Heart left ventricle (tissue), 16 donors: ENCODE measurements at places on chromosomes 6 and 20. TPM values are rescaled to one million over a fixed set of nuclear protein-coding genes. Genes with fewer than 3 reads are reported as not detected.

The POU5F1 gene
- 0.76 TPM for total RNA-seq

DNA sequence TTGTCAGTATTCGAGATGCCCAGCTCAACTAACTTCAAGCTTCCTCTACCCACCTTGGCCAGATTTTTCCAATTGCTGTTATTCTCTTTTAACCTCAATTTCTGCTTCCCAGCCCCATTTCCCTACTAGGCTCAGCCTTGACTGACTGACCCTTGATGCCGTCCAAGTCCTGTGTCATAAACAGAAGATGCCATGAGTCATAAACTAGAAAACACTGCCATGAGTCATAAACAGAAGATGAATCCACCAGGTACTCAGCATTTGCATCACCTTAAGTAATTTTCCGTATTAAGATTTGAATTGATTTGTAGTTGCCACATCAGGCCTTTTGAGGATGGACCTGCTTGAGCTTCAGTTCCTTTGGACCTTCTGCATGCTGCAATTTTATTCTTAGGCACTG is 123.8 kb downstream of the FAM83B start:
- DNase-seq: no peak

- no peak for DNase-seq
Measured at GRCh38 chr6:53461041-53461656, 83.8 kb downstream of the GCLC start.

The NFATC2 gene
- 6.3 TPM for total RNA-seq

The APOBEC2 gene
- total RNA-seq: 154 TPM

DNA sequence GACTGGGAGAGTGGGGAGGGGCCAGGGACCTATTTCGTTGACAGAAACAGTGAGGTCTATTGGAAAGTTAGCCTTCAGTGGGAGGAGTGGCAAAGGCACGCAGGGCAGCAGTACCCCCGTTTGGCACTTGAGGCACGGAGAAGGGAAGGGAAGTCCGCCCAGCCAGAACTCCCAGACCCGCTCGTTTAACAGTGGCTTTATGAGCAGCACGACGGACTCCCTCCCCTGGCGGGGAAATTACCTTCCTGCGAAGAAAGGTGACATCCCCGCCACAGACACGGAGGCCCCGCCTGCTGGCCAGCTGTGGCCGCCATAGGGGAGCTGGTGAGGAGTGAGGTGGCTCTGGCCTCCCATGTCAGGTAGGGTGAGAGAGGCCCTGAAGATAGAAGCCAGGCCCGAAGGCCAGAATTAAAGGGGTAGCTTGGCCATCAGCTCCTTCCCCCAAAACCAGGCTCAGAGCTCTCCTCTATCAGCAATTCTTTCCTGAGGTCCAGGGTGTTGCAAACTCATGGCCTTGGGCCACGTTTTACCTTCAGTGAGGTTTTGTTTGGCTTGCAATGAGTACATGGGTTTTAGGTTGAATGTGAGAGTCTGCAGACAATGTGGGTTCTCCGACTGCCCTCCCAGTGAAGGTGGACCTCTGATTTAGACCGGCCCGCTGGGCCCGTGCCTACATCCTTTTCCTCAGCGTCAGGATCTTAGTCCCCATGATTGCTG is 123.7 kb downstream of the MRPL14 start:
- DNase-seq: no peak

The GPX5 gene
- not detected for total RNA-seq

The AVP gene
- total RNA-seq: not detected

GRCh38 chr6:3229566-3230178 is 2.2 kb upstream of the TUBB2B start:
- DNase-seq: no peak

- no peak for DNase-seq
Measured at GRCh38 chr6:21972516-21972915, 324.3 kb downstream of the PRL start.

GRCh38 chr6:21914121-21914973 is 320.8 kb downstream of the SOX4 start:
- peak; percentile 78 for DNase-seq

DNA sequence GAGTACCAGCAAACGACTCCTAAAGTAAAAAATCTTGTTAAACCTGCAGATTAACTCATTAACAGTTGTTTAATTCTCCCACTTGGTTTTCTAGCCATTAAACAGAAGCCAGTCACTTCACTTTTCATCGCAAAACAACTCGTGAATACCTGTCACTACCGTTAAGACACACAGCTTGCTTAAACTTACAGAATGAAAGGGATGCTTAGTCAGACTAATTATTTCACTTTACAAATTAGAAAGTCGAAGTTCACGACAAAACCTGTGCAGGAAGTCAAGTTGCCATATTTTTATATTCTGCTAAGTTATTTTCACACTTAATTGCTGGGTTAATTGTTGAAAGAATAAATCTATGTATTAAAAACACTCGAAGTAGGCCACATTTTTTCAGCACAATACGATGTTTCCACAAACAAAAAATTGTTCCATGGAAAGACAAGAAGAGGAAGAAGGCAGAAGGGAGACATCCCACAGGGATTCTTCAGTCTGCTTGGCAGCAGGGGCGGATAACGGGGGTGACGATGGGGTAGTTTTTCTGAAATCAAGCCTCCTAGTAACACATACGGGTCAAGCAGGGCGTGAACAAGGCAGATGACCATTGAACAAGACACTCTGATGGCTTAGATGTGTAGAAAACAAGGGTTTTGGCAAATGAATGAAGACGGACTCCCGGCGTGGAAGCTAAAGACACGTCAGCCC is 933 bp downstream of the SSR1 start:
- DNase-seq: no peak

DNA sequence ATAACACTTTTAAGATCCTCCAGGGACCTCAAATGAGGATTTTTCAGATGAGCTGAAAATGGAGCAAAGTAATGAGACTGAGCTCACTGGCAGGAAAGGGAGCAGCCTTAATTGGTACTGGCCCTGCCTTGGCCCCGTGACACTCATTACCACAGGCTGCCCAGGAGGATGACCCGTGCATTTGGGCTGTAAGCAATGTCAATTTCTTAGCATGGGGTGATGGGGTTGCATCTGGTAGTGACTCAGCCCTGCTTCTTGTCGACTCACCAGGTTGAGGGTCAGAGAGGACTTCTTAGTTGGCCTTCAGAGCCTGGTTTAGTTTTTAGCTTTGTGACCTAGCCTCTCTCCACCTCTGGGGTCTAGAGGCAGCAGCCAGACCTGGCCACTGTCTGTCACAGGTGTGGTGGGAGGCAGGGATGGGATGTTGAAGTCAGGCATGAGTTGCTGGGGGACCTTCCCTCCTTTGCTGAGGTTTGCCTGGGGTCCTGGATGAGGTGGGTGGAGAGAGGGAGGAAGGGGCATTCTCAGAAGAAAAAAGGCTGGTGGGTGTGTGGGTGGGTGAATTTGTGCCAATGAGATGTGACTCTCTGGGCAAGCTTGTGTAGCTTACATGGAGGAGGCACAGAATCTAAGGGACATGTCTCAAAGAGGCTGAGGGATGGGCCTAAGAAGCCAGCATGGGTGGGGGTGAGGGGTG is 25.9 kb upstream of the EPB41L1 start:
- DNase-seq: no peak

The TMEM14C gene
- total RNA-seq: 101 TPM

DNA sequence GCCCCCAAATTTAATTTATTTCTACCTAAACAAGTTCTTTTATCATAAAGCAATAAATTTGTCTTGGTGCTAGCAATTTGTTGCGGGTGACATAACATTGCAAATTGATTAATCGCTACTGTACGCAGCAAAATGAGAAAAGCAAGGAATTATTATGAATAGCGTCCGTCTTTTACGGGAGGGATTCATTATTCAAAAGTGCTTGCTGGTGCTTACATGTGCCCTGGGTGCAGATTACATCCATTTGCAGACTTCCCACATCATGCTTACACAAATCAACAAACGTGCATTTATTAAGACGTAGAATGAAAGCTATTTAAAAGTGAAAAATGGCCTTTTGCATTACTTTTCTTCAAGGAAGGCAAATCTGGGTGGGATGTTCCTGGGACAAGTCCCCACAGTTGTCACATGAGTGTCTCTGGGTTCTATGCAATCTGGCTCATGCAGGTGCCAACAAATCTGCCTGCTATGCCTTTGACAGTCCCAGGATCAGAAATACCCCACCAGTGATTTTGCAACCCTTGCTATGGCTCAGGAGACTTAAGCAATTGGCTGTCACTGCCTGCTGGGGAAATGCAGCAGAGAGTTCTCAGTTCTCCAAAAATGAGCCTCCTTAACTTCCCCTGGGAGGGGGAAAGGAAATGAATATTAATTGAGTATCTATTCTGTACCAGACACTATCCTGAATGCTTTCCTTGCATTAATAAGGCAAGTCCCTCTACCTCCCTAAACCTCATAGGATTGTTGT is 30.1 kb upstream of the MAFB start:
- no peak for DNase-seq

GRCh38 chr6:4504700-4505099 is 271.5 kb upstream of the CDYL start:
- no peak for DNase-seq

The MTFR2 gene
- total RNA-seq: 0.15 TPM

DNA sequence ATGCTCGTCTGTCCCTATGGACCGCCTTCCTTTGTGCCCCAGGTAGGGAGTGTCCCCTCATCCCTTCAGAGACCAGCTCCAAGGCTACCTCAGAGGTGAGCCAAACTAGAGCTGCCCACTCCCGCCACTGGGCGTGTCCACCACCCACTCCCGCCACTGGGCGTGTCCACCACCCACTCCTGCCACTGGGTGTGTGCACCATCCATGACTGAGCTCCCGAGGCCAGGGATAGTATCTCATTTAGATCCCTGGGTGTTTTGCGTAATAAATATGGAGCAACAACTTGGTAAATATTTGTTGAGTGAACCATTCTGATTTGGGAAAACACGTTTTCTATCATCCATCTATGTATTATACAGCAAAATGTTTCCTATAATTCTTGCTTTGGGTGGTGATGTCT is 68.8 kb downstream of the ZBTB2 start:
- no peak for DNase-seq

GRCh38 chr6:170008294-170008785 is 256.9 kb downstream of the ERMARD start:
- no peak for DNase-seq

- DNase-seq: no peak
Measured at GRCh38 chr6:142002825-142003405, 129.8 kb upstream of the GJE1 start.

The OR2H1 gene
- not detected for total RNA-seq

DNA sequence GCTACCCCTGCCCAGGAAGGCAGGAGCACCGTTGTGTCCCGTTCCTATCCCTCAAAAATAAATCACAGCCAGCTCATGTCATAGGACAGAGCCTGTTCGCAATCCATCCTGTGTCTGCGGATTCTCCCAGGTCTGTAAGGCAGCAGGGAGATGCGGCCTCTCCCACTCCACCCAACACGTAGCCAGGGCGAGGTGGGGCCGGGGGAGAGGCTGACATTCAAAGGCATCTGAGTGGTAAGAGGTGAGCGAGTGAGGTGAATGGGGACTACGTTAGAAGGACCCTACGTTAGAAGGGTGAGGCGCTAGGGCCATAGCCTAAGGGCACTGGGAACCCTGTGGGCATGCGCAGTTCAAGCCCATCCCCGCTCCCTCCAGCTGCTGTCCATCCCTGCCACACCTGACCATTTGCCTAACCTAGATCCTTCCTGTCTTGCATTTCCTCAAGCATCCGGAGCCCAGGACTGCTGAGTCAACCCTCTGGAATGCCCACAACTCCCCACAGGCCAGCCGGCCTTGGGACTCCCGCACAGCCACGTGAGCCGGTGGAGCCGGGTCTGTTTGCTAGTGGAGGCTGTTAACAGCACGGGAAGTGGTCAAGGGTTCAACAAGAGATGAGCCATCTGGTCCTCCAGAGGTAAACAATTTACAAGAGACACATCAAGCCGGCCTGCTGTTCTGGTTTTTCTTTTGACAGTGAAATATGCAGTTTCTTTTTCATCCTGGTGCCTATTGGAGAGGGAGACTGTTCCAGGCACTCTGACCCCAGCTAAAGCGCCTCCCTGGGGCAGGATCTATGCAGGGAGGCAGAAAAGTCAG is 45.9 kb downstream of the RIPOR3 start:
- peak; percentile 79 for DNase-seq

DNA sequence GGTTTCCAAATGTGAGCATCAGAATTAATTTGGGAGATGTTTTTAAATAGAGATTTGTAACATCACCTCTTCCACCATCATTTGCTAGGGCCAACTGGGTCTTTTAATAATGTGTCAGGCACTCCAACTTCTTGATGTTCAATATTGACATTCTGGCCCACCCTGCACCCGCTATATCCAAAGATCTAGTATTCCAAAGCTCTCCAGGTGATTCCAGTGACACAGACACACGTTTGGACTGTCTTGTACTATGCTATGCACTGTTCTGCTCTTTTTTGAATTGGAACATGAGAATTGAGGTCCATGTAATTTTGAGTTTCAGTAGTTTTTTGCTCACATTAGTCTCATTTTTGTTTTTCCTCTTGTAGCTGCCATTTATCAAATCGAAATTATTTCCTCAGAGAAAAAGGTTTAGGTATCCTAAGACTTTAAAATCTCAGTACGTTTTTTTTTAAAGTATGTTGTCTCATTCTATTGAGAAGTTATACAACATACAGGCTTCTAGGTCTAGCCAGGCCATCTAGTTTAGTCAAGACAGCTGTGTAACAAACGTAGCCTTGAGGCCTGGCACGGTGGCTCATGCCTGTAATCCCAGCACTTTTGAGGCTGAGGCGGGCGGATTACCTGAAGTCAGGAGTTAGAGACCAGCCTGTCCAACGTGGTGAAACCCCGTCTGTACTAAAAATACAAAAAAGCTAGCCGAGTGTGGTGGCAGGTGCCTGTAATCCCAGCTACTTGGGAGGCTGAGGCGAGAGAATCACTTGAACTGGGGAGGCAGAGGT is 3.1 kb downstream of the BICRAL start:
- no peak for DNase-seq

GRCh38 chr20:45254383-45255262 is at the start of gene SLPI:
Gene SLPI, minus strand, starts transcription at chr20:45254564. Its CDS starts 21 bp downstream, at chr20:45254543.
- no peak for DNase-seq

GRCh38 chr6:132483779-132484679 is 28.9 kb downstream of the STX7 start:
- no peak for DNase-seq

DNA sequence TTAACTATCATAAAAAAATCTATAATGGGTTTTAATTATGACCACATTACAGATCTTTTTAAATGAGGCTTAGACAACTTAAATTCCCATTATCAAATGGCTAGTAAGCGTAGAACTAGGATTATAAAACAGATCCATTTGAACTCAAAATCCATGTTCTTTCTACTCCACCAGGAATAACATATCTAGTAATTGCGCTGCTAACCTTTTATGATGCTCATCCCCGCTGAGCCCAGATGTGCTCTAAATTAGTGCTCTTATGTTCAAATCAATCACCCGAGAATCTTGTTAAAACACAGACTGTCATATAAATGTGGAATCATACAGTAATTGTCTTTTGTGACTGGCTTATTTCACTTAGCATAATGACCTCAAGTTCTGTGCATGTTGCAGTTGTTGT is 903.1 kb downstream of the PHF3 start:
- DNase-seq: no peak

- DNase-seq: no peak
Measured at GRCh38 chr20:34282041-34282440, 21.1 kb downstream of the AHCY start.

The GGT7 gene
- total RNA-seq: 7.9 TPM

DNA sequence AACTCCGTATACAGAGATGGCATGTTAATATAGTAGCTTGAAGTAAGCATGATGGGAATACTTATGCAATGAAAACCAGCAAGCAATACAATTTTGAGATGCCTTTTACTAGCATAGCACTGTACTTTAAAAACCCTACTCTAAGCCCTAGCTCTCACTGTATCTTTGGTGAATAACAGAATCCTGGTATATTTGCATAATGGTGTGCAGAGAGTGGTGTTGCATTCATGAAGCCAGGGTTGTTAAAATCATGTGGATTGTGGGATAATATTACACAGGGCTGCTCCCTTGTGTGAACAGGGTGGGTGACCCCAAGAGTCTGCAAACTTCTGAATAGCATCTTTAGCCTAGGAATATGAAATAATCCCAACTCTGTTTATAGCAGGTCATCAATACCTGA is 105.2 kb upstream of the BMP2 start:
- DNase-seq: no peak
